CD4-positive, alpha-beta T cell treated with Interleukin-21 for 1 hour (primary cell): ENCODE measurements at places on chromosomes 5 and 9.

- no peak for DNase-seq
Measured at GRCh38 chr5:115366223-115366622, 69.8 kb upstream of the CCDC112 start.

- DNase-seq, result no peak
Measured at GRCh38 chr9:100525563-100525962, 52.3 kb upstream of the CAVIN4 start.

DNA sequence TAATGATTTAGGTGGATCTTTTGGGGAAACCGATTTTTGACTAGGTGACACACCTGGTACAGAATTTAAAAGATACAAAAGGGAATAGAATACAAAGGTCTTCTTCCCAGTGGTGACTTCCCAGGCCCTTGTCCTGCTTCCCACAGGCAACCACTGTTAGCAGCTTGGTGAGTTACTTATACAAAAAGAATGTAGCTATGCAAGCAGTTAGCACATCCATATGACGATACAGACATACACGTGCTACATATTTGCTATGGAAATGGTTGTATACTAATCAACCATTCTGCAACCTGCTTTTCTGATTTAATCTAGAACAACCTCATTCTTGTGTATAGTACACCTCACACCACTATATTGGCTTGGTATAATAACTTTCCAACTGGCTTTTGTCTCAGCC is 51.0 kb downstream of the OTULIN start:
- no peak for DNase-seq

DNA sequence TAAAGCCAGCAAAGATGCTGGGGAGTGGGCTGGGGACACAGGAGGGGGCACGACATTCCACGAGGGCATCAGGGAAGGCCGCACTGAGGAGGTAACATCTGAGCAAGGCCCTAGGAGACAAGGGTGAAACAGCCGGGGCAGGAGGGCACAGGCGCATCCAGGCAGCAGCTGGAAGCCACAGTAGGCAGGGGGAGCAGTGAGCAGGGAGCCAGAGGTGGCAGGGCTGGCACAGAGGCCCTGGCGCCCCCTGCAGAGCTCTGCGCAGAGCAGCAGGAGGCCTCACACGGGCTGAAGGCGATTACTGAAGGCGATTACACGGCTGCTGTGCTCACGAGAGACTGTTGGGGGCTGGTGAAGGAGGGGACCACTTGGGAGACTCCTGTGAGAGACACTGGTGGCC is 15.4 kb downstream of the LMAN2 start:
- peak; percentile 18 for DNase-seq
